Neural crest cell (in vitro differentiated cells): ENCODE measurements at places on chromosomes 7 and 10. TPM values are rescaled to one million over a fixed set of nuclear protein-coding genes. Genes with fewer than 3 reads are reported as not detected.

GRCh38 chr7:132828502-132828901, 252.2 kb upstream of the PLXNA4 start:
- no peak for DNase-seq

C7orf33 gene
- not detected in 2 replicates for total RNA-seq

FAM24A gene
- not detected in 2 replicates for total RNA-seq

- no peak for DNase-seq
Measured at GRCh38 chr10:11439523-11440053, 171.9 kb downstream of the USP6NL start.

DNA sequence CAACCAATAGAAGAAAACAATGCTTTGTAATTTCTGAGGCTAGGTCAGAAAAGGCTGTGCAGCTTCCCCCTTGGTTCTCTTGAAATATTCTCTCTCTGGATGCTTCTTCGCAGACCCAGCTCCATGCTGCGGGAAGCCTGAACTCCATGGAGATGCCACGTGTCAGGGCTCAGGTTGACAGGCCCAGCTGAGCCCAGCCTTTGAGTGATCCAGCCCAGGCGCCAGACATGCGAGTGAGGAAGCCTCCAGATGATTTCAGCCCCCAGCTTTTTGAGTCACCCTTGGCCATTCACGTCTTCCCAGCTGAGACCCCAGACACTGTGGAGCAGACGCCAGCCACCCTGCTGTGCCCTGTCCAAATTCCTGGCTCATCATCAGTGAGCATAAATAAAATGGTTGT, 378.4 kb upstream of the NRP1 start:
- DNase-seq = no peak

GRCh38 chr7:104196161-104196560, 11.7 kb downstream of the ORC5 start:
- no peak for DNase-seq

DNA sequence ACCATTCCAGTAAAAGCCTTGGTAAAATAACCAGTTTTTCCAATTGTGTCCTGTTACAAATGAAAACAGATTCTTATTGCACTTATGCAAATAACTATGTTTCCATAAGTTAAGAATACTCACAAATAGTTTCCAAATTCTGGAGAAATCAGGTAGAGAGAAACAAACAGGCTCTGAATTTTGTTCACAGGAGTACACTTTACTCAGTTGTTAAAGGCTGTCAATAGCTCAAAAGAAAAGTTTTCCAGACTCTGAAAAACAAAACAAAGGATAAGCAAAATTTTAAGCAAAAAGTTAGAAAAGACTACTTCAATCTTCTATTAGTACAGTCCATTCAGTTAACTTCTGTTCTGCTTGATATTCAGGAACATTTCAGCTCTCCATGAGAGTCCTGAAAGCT, 32.8 kb upstream of the ZNF365 start:
- DNase-seq = no peak
